ENCODE measurements at places on chromosomes 16 and 17.

GRCh38 chr17:9271989-9272388 lies 250.7 kb downstream of the NTN1 start:
- no peak for DNase-seq
- H3K27ac ChIP-seq = no peak overlapping the region
- no peak overlapping the region for H3K4me3 ChIP-seq
- H3K27me3 ChIP-seq = no peaks in the 10 kb centered on the region
- H3K4me1 ChIP-seq = peaks cover 6% of the 10 kb centered on the region

- H3K36me3 ChIP-seq = no peaks in the 10 kb centered on the region
- no peak overlapping the region for H3K27ac ChIP-seq
- H3K4me1 ChIP-seq = no peaks in the 10 kb centered on the region
- no peak overlapping the region for H3K4me3 ChIP-seq
These were observed 13.9 kb upstream of the SCNN1B start for GRCh38 chr16:23288209-23288608.

- no peak for DNase-seq
These were observed 6.3 kb upstream of the NFATC3 start for GRCh38 chr16:68078701-68079375.

- H3K36me3 ChIP-seq = no peaks in the 10 kb centered on the region
- H3K27ac ChIP-seq = peak overlapping the region; percentile 54
- H3K4me1 ChIP-seq = peaks cover 13% of the 10 kb centered on the region
- no peak overlapping the region for H3K4me3 ChIP-seq
- no peaks in the 10 kb centered on the region for H3K27me3 ChIP-seq
- DNase-seq = no peak
These were observed 31.6 kb downstream of the PHKB start for GRCh38 chr16:47492428-47493377.

Data from naive thymus-derived CD4-positive, alpha-beta T cell (primary cell).